ENCODE measurements at places on chromosomes 4 and X.
A peak's percentile ranks its signal among the peaks of the same experiment; 100 is the strongest.

- no peak for DNase-seq
Measured at GRCh38 chr4:64230709-64231310, 178.4 kb downstream of the TECRL start.

GRCh38 chr4:57550198-57550597 lies 440.0 kb upstream of the IGFBP7 start:
- no peak for DNase-seq

GRCh38 chr4:159105761-159106243 lies 2.9 kb downstream of the RAPGEF2 start:
- DNase-seq, result no peak

DNA sequence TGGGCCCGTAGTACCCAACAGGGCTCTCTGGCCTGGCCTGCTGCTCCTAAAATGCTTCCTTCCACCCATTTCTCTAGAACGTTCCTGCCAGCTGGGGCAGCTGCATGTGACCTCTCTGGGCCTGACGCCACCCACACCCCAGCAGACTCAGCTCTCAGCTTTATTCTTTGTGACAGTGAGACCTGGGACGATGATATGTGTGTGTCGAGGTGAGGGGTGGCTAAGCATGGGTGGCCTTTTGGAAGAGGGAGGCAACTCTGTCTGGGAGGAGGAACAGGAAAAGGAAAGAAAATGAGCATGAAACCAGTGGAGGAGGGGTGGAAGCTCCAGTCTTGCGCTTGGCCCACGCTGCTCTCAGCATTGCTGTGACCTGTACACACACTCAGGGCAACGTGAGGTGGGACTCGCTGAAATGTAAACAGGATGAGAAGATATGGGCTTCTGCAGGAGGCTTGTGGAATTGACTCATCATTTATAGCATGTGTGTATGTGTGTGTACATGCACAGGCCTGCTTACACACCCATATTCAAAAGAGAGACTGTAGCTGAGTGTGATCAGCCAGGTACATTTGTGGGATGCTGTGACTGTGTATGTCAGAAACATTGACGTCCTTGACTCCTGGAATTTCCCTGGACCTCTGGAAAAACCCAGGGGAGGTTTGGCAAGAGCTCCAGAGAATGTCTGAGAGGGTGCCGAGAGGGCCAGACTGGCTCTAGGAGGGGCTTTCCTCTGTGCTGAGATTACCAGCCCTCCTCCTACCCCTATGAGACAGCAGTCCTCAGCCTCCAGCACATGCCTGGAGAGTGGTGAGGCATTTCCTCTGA lies 137.9 kb downstream of the PJA1 start:
- DNase-seq, result no peak

- no peak for DNase-seq
Measured at GRCh38 chrX:121114691-121115090, 67.3 kb downstream of the GLUD2 start.

GRCh38 chr4:30172416-30172815 lies 547.8 kb upstream of the PCDH7 start:
- DNase-seq, result no peak

DNA sequence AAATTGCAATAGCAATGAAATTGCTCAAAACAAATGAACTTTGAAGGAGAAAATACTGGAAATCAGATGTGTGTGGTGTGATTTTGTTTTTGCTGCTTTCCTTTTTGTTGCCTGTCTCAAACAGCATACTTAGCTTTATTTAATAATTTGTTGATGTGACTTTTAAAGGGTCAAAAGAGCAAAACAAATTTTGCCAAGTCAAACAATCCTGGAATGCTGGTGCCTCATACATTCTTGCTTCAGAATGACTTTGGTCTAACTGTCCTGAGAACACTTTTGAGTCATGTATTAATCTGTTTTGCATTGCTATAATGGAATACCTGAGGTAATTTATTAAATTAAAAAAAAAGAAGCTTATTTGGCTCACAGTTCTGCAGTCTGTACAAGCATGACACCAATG lies 3.4 kb downstream of the PF4V1 start:
- DNase-seq, result no peak

DNA sequence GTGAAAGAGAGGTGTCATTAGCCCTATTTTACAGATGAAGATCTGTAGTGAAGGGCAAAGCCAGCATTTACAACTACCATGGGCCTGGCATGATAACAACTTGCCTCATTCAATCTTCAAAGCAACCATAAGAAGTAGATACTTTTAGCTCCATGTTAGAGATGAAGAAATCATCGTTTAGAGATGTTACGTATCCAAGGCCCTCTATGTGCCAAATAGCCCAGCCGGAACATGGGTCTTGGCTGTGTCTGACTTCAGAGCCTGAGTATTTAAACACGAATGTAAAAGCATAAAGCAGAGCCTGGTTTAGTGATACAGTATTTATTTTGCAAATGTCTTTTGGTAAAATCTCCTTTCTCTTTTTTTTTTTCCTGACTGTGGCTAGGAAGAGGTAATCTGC lies 197.1 kb downstream of the RASL11B start:
- DNase-seq, result no peak

DNA sequence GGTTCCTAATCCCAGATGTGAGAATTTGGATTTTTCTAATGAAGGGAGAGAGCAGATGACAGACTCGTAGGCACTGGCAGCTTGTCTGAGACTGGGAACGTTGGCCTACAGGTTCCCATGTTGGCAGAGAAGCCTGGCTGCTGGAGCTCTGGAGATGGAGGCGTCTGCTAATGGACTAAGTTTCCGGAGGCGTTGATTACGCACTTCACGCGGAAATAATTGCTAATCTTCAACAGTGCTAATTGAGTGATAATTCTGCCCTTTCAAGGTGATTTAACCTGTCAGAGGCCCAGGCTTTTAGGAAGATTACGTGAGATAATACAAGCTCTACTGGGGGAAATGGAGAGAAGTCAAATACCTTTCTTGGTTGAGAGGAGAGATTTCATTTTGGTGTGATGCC lies 77.4 kb downstream of the PSAPL1 start:
- DNase-seq, result no peak

DNA sequence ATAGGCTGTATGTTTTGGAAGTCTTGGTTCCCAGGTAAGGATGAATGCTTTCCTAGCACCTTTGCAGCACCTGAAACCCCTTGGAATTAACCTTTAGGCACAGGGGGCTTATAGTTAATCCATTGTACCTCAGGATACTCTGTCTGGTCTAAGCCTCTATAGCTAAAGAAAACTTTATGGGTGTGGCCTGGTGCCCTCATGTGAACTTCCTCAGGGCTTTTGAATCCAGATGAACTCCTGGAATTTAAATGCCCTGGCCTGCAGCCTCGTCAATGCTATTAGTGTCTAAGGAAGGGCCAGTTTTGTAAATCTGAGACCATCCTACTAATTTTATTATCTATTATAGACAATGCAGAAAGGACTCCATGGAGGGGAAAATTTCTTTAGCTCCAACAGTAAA lies 33.8 kb downstream of the IRS4 start:
- no peak for DNase-seq

- no peak for DNase-seq
Measured at GRCh38 chr4:163673848-163674697, 179.6 kb downstream of the TMA16 start.

- DNase-seq, result no peak
Measured at GRCh38 chr4:97479388-97479787, 663.9 kb downstream of the STPG2 start.

DNA sequence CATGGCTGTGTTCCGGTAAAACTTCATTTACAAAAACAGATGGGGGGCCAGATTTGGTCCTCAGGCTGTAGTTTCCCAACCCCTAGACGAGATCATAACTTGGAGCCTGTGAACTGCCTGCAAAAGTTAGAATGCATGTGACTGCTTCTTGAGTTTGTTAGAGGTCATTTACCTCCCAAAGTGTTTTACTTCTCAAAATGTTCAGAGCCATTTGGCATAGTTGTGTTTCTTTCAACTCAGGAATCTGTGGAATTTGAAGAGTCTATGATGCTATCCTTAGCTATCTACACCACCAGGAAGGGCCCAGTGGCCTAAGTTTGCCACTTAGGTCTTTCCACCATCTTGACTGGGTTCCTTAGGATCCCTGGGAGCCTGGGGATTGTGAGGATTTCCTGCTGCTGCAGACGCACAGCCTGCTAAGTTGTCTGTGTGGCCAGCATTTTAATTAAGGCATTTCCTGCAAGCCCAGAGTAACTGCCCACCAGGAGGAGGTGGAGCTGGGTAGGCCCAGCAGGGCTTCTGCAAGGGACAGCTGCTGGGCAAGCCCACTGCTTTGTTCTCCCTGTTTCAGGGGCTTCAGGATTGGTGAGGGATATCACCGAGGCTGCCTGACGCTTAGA lies 53.1 kb downstream of the CCNI start:
- DNase-seq, result no peak

- DNase-seq, result no peak
Measured at GRCh38 chr4:82217986-82218715, 155.6 kb downstream of the HNRNPD start.

DNA sequence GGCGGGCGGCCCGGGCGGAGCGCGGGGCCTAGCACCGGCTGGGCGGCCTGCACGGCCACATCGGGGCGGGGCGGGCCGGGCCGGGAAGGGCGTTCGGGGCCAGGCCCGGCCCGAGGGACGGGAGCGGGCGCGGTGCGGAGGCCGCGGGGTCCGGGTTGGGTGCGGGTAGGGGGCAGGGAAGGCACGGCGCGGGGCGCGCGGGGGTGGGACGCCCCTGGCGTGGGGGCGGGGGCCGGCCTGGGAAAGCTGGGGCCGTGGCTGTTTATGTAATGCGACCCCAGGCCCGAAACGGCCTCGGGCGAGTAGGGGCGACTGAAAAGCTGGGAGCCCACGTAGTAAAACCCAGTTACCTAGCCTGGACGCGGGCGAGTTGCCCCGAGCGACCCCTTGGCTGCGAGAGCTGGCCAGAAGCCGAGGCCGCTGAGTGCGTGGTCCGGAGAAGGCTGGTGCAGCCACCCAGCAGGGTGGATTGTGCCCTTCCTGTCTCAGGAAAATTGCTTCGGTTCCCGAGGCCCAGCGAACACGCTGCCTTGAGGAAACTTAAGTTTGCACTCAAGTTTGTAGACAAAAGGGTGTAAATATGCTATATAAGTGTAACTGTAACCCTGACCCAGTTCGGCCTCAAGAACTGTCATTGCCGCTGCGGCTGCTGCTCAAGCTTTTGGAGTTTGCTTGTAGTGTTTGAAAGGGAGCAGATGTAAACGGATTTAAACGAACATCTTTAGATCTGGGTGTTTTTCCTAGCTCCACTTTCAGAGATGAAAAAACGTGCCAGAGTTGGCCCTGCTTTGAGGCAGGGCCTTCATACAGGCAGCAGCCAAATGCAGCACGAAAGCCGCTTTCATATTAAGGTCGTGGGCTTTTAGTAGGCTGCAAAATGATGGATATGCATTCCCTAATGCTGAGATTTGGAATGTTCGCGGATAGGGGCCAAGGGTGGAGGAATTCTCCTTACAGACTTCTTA lies 674 bp downstream of the SEC24B start:
- DNase-seq, result peak; percentile 23

- no peak for DNase-seq
Measured at GRCh38 chr4:70930530-70931256, 28.5 kb downstream of the MOB1B start.

- no peak for DNase-seq
Measured at GRCh38 chr4:41418444-41418843, 119.5 kb upstream of the LIMCH1 start.

DNA sequence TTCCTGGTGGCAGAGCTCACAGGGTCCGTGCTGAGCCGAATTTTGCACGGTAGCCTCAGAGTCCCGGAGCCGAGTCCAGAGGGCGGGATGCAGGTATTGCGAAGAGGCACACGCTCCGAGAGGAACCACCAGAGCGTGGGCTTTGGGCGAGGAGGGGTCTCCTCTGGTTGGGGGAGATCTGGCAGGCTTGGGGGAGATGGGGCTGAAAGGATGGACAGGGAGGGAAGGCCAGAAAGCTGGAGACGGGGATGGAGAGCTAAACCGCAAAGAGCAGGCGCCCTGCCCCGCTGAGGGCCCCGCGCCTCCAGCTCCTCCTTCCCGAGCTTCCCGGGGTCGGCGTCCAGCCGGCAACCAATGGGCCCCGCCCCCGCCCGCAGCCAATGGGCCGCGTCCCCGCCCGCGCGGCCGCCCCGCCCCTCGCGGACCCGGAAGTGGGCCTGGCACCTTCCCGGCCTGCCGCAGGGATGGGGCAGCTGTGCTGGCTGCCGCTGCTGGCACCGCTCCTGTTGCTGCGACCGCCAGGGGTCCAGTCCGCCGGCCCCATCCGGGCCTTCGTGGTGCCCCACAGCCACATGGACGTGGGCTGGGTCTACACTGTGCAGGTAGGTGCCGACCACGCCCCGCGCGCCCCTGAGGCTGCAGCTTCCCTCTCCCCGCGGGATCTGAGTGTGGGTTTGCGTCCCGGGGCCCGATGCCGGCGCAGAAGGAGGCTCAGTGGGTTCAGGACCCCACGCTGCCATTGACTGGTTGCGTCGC lies at the start of gene MAN2B2:
MAN2B2 (plus strand) TSS at position 443 of the 756 bp plus-strand sequence; CDS start at position 465, 22 bp downstream.
- peak; percentile 74 for DNase-seq

DNA sequence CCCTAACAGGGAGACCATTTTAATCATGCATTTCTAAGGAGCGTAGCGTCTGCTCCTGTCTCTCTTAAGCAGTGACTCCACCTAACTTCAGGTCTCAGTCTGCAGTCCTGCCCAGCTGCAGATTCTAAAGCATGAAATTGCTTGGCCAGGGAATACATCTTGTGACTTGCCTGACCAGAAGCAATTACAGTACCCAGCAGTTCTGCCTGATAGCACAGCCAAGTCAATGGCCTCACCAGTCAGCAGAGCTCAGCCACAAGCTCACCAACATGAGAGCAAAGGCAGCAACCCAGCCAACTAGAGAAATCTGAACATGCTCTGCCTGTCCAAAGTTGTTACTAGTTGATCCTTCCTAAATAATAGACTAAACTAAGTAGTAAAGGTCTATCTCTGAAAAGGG lies 2011.9 kb upstream of the PCDH10 start:
- no peak for DNase-seq

DNA sequence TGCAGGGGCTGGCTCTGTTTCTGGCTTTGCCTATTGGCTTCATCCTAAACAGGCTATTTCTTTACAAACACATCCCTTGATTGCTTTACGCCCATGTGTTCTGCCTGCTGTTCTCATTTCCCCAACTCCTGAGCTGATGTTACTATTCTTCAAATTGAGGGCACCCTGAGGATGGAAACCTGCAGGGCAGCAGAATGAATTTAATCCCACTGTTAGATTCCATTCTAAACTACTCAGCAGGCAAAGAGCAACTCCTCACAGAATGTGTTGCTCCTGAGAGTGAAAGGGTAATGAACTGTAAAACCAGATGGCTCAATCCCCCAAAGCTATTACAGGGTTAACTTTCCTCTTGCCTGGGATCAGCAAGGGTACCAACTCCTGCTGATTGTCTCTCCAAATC lies 75.7 kb downstream of the ANKRD50 start:
- DNase-seq, result no peak

DNA sequence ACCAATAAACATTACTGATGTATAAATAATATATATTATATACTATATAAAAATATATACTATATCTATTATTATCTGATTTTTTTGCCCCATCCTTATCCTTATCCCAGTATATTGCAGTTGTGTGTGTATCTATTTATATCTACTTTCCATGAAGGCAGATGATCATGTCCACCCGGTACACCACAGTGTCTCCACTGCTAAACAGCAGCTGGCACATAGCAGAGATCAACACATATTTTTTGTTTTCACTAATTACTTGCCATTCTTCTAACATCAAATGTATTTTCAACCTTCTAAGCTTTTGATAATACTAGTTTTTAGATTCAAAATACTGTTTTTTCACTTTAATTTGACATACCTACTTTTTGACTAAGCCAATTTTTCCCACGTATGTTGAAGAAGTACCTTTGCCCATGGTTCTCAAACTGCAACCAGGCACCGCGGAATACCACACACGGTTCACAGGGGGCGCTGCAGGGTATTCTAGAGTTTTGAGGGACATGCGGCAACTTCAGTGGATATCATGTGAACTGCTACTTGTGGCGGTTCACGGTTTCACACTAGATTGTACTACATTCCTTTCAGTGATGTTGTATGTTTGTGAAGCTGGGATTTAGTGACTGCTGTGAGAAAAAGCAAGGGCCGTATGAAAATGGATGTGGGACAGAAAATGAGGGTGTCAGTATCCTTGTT lies 182.5 kb upstream of the NPY2R start:
- no peak for DNase-seq
